NCI-H1930 (cell line): ENCODE measurements at places on chromosomes 6 and 20.

GRCh38 chr6:137233911-137234863 is 15.0 kb upstream of the IFNGR1 start:
- no peak for DNase-seq

- DNase-seq = no peak
Observed at GRCh38 chr20:49862607-49863200, 50.1 kb downstream of the SLC9A8 start.

GRCh38 chr6:167113047-167113754 is 9.7 kb upstream of the CCR6 start:
- no peak for DNase-seq

- DNase-seq = no peak
Observed at GRCh38 chr6:112441607-112442006, 94.5 kb downstream of the RFPL4B start.
